ENCODE measurements at places on chromosomes 11 and 22.

GRCh38 chr11:133284156-133284555 lies 248.1 kb downstream of the OPCML start:
- DNase-seq, result no peak

DNA sequence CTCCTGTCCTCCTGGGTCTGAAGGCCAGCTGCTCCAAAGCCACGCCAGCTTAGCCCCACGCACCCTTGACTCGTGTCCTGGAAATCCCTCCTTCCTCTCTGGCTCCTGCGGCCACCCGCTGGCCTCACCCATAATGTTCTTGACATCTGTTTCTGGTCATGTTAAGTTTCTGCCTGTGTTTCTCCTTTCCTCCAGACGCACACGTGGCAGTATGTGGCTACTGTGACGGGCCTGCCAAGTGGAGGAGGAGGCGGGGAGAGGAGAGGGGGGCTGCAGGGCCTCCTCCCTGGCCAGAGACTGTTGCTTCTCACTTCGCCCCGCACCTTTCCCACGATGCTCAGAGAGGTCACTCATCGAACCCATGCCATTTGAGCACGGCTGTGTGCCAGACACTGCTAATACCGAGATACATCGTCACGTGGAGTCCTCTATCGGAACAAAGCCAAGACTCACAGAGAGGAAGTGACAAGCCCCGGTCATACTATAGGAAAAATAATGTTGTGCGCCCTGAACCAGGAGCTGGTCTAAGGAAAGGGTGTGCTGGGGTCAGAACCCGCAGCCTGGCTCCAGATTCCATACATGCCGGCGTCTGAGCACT lies 11.5 kb downstream of the C1QTNF6 start:
- DNase-seq, result no peak

DNA sequence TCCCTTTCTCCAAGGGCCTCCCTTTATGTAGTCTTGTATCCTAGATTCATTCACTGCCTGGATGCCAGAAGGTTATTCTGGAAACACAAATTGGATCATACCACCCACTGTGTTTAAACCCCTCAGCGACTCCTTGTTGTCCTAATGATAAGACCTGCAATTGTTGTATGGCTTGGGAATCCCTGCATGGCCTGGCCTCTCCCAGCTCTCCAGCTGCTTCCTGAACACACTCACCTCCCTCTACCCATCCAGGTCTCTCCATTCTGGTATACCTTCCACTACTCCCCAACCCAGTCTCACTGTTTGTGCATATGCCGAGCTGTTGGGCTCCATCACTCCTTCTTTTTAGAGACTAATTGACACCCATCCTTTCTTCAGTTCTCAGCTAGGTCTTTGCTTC lies 124.3 kb upstream of the ALX4 start:
- DNase-seq, result no peak

GRCh38 chr11:123799438-123799837 lies 6.7 kb downstream of the OR6M1 start:
- DNase-seq, result no peak

Data from RCC 7860 (cell line).